Mesenchymal stem cell (in vitro differentiated cells and primary cell): ENCODE measurements at places on chromosomes 1 and 21.
A peak's percentile ranks its signal among the peaks of the same experiment; 100 is the strongest.

DNA sequence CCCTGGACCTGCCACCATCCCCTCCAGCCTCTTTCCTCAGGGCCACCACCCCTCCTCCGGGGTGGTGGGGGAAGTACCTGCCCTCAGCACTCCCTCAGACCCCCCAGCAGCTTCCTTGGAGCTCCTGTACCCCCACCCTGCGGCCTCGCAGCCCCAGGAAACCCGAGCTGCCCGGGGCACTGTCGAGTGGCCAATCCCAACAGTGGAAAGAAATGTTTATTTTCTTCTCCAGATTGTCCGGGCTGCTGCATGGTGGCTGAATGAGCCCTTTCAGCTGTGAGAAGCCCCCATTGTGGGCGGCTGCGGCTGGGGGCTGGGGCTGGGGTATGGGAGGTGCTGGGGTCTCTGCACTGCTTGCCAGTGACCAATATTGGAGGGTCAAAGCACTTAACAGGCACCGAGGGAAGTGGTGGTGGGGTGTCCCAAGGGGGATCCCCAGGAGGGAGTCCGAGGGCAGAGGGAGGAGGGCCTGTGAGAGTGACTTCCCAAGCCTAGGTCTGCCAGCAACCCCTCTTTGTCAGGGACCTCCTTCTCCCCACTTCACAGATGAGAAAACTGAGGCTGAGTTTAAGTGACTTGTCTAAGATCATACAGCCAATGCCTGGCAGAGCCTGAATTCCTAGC is 25.2 kb downstream of the RUNX3 start:
- no peak overlapping the region for H3K27ac ChIP-seq
- H3K27me3 ChIP-seq: peaks cover 47% of the 10 kb centered on the region
- H3K36me3 ChIP-seq: no peaks in the 10 kb centered on the region
- H3K4me1 ChIP-seq: no peaks in the 10 kb centered on the region
- DNase-seq: no peak
- no peak overlapping the region for H3K4me3 ChIP-seq

- no peaks in the 10 kb centered on the region for H3K27me3 ChIP-seq
- no peak overlapping the region for H3K27ac ChIP-seq
Observed at GRCh38 chr1:67579623-67580394, 105.2 kb upstream of the GADD45A start.

DNA sequence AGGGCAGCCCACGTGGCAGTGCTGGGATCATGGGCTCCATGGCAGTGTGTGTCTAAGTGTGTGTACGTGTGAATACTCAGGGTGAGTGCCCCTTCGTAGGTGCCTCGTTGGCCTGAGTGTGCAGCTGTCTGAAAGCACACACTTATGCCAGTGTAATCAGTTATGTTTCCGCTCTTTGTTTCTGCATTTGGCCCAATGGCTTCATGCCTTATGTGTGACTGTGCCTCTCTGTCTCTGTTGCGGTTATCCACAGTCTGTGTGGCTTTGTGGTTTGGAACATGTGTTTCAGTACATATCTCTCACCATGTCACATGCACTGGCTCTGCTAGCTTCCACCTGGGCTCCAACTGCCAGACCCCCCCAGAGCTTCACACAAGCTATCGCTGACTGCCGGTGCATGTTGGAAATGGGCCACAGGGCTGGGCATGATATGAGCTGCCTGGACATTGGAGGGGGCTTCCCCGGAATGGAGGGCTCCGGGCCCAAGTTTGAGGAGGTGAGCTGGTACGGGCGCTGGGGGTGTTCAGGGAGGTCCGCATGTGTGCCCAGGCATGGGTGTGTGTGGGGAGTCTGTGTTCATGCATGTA is 70.3 kb upstream of the TINAGL1 start:
- peak; percentile 56 for DNase-seq
- no peak overlapping the region for H3K27ac ChIP-seq
- H3K4me1 ChIP-seq: peaks cover 6% of the 10 kb centered on the region
- no peaks in the 10 kb centered on the region for H3K36me3 ChIP-seq
- H3K4me3 ChIP-seq: no peak overlapping the region
- peaks cover 46% of the 10 kb centered on the region for H3K27me3 ChIP-seq

DNA sequence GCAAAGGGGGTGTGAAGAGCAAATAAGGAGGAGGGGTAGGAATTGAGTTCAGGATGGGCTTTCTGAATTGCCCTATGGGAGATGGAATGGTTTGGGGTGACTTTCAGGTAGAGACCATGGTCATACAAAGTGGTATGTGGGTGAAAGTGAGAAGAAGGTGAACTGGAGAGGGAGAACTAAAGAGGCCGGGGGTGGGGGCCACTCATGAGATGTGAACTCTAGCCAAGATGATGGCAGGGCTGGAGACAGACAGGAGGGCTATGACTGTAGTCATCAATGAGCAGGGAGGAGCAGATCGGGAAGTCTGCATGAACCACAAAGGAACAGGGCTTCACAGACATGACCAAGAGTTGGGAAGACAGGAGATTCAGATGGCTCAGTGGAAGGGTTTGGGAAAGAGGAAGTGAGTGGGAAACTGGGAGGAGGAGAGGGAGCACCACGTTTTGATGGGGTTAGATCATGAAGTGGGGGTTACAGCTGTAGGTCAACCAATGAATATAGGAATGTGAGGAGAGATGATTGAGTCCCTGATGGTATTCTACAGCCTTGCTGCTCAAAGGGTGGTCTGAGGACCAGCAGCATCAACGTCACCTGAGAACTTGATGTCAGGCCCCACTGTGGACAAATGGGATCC is 20.7 kb upstream of the LRRC8D start:
- no peak overlapping the region for H3K4me3 ChIP-seq
- no peaks in the 10 kb centered on the region for H3K4me1 ChIP-seq
- no peaks in the 10 kb centered on the region for H3K27me3 ChIP-seq
- H3K27ac ChIP-seq: no peak overlapping the region
- no peaks in the 10 kb centered on the region for H3K36me3 ChIP-seq

GRCh38 chr1:109912873-109913272 is 2.2 kb downstream of the CSF1 start:
- peaks cover 46% of the 10 kb centered on the region for H3K36me3 ChIP-seq
- DNase-seq: no peak
- no peak overlapping the region for H3K27ac ChIP-seq
- H3K4me1 ChIP-seq: peaks cover 39% of the 10 kb centered on the region

DNA sequence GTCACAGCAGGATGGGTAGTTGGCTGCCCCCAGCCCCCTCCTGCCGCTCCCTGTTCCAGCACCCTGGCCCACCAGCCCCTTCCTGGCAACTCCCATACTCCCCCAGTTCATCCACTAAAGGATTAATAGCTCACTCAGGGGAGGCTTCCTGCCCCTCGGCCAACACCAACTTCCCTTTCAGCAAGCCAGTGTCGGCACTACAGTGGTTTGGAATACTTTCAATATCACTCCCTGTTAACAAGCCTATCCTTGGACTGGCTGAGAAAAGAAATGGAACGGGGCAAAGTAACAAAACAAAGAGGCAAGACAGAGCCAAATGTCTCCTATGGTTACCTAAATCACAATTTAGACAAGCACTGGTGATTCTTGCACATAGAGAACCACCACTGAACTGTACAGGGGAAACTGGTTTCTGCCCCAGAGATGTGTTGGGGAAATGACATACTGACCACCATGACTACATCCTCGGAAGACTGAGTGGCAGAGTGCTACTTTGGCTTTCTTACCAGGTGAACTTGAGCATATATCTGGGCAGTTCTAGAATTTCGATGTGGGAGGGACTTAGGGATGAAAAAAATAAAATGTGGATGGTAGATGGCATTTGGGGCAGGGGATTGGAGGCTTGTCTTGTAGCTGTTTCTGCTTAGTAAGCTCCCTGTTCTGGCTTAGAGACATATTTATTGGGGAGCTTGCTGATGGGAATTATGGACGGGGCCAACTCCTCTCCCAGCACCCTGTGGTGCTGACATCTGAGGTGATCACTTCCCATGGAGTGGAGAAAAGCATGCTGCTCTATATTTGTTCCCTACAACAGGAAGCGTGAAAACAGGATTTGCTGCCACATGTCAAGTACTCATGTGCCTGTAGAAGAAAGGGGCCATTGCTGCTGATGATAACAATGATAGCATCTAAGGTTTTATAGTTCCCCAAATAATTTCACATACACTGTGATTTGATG is 7.1 kb upstream of the CAPN2 start:
- H3K27me3 ChIP-seq: no peaks in the 10 kb centered on the region
- peak overlapping the region; percentile 52 for H3K4me3 ChIP-seq

DNA sequence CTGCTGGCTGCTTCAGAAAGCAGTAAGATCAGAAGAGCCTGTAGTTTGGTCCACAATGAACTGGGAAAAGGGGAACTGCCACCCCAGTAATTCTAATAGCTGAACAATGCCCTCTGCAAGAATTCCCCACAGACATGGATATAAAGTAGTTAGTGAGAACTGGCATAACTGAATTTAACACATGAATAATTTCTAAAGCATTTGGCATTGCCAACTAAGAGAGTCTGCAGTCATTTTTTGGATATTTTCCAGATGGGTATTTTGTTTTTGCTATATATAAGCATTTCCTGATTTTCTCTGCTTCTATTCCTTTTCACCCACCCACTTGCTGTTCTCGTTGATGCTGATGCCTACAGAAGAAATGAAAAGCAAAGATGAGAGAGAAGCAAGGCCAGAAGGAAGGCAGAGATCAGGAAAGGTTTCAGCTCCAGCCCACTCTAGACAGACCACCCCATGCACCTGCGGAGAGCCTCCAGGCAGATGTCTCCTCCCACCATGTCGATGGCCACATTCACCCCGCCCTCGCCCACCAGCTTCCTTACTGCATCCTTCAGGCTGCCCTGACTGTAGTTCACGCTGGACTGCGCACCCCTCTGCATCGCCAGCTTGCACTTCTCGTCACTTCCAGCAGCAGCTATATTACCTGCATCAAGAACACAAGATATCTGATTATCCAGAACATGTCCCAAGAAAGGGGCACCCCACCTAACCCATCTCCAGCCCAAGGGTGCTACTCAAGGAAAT is 55.9 kb upstream of the SEC16B start:
- H3K27me3 ChIP-seq: no peaks in the 10 kb centered on the region
- no peak overlapping the region for H3K4me3 ChIP-seq
- H3K4me1 ChIP-seq: peaks cover 7% of the 10 kb centered on the region

DNA sequence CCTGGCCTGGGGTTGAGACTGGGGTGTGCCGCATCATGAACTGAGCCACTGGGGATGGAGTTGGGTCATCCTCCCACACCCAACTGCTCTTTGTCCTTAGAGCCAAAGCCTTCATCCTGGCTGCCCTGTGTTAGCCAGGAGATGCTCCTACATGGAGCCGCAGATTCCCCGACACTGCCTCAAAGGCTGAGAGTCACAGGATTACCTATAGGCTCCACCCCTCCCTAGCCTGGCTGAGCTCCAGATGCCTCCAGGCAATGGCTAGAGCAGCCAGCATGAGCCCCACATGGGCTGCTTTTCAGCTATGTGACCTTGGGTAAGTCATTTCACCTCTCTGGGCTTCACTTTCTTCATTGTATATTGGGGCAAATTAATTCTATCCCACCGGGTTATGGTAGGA is 119.9 kb upstream of the POU3F1 start:
- no peak overlapping the region for H3K4me3 ChIP-seq
- H3K4me1 ChIP-seq: peaks cover 1% of the 10 kb centered on the region
- no peak overlapping the region for H3K27ac ChIP-seq
- DNase-seq: no peak
- peaks cover 8% of the 10 kb centered on the region for H3K27me3 ChIP-seq
- no peaks in the 10 kb centered on the region for H3K36me3 ChIP-seq

GRCh38 chr21:33651965-33652680 is 9.8 kb downstream of the ITSN1 start:
- no peaks in the 10 kb centered on the region for H3K36me3 ChIP-seq
- no peak overlapping the region for H3K27ac ChIP-seq
- no peak for DNase-seq

DNA sequence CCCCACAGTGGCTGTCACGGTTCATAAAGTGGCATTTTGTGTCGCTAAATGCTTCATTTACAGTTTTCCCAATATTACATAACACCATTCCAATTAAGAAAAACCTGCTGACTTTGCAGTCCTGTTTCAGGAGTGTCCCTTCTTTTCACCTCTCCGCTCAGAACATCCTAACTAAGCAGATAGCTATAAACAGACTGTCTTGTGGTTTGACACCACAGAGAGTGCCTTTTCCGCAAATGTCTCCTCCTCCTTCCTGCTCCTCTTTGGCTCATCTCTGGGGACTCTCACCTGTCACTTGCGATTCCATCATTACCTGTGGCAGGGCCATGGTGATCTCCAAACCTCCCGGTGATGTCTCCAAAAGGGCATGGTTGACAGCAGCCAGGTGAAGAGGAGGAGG is 119.0 kb downstream of the CNIH3 start:
- no peak for DNase-seq
- peaks cover 34% of the 10 kb centered on the region for H3K36me3 ChIP-seq
- H3K4me3 ChIP-seq: no peak overlapping the region
- no peaks in the 10 kb centered on the region for H3K27me3 ChIP-seq
- H3K4me1 ChIP-seq: peaks cover 8% of the 10 kb centered on the region
